CD4-positive, alpha-beta T cell treated with Interleukin-15 for 4 hours (primary cell): ENCODE measurements at places on chromosomes 12 and 14.

- DNase-seq = no peak
Measured at GRCh38 chr14:99529899-99530298, 48.7 kb downstream of the CCNK start.

DNA sequence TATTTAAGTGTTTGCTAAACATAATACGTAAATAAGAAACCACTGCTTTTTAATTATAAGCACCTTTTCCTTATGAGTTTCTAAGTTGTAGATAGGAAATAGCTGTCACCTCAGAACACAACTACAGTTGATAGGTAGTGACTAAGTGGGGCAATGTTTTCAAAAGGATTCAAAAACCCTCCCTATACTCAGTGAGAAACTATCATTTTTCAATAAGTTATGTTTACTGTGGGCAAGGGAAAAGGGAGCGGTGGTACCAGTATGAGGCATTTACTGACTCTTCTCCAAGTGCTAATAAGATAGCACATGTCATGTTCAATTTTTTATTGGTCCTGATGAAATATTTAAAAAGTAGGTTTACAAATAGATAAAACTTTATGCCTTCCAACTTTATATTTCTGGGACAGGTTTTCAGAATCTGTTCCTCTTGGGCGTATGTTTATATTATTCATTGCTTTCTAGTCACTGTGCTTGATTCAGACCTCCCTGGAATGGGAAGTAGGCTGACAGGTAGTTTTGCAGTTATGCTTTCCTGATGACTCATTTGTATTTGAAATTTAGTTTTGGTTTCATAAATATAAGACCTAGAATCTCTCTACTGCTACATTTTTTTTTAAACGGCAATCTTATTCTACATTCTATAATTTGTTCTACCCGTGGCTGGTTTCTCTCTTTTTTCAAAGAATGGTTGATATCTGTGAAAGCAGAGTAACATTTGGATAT, 153.1 kb downstream of the TMEM117 start:
- DNase-seq = no peak

DNA sequence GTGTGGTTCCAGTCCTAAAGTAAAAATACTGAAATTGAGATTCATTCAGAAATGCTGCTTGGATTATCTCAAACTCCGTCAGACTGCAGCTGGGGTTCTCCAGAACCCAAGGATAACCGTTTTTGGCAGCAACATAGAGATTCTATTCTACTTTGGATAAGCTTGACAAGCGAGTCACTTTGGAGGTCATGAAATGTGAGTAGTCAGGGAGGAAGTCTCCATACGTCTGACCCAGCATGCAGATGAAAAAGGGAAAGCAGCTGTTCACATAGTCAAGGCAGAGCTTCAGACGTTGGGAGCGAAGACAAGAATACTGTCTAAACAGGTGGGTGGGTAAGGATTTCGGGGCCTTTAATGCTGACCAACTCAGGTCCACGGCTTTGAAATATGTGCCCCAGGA, 14.9 kb upstream of the HSP90B1 start:
- DNase-seq = no peak

- DNase-seq = no peak
Measured at GRCh38 chr14:24565766-24566165, 10.3 kb downstream of the CTSG start.

GRCh38 chr12:65900912-65901672, 76.8 kb downstream of the HMGA2 start:
- DNase-seq = no peak

DNA sequence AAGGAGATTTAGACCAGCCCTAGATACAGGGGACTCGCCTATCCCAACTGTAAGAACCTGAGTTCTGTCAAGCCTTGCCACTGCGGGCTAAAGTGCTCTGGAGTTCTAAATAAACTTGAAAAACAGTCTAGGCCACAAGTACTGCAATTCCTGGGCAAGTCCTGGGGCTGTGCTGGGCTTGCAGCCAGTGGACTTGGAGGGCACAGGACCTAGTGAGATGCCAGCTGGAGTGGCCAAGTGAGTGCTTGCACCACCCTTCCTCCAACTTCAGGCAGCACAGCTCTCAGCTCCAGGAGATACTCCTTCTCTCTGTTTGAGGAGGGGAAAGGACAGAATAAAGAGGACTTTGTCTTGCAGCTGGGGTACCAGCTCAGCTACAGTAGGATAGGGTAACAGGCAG, 307.6 kb upstream of the FBXO33 start:
- DNase-seq = no peak

DNA sequence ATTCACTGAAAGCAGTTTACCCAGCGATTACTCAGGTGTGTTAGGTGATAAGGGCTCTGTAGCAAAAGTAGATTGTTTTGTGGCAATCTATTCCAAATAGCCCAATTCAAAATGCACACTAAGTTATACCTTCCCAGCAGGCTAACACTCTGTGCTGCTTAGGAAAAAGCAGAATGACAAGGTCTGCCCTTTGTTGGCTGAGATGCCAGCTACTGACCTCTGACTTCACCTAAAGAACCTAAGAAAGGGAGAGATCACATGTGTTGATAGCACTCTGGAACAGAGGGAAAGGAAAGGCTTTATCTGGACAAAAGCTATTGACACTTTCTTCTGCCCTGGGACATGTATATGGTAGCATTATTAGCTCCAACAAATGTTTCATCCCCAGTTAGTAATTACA, 402.3 kb downstream of the EGLN3 start:
- DNase-seq = no peak

- no peak for DNase-seq
Measured at GRCh38 chr12:25005376-25005775, 56.5 kb upstream of the BCAT1 start.

GRCh38 chr12:109845824-109846205, 12.6 kb upstream of the TRPV4 start:
- no peak for DNase-seq

DNA sequence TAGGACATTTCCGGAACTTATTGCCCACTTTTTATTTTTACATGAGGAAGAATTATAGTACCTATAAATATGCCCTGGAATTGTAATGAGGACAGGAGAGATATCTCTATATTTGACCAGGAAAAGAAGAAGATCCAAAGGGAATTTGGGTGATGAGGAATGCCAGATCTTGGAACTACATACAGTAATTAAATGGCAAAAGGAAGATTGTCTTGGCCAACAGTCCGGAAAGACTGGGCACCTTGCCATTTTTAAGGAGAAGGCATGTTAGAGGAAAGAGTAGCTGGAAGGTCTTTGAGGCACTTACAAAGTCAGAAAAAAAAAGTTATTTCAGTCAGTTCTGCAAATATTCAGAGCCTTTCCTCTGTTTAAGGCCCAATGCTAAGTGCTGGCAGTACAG, 616.4 kb downstream of the MED13L start:
- DNase-seq = no peak

DNA sequence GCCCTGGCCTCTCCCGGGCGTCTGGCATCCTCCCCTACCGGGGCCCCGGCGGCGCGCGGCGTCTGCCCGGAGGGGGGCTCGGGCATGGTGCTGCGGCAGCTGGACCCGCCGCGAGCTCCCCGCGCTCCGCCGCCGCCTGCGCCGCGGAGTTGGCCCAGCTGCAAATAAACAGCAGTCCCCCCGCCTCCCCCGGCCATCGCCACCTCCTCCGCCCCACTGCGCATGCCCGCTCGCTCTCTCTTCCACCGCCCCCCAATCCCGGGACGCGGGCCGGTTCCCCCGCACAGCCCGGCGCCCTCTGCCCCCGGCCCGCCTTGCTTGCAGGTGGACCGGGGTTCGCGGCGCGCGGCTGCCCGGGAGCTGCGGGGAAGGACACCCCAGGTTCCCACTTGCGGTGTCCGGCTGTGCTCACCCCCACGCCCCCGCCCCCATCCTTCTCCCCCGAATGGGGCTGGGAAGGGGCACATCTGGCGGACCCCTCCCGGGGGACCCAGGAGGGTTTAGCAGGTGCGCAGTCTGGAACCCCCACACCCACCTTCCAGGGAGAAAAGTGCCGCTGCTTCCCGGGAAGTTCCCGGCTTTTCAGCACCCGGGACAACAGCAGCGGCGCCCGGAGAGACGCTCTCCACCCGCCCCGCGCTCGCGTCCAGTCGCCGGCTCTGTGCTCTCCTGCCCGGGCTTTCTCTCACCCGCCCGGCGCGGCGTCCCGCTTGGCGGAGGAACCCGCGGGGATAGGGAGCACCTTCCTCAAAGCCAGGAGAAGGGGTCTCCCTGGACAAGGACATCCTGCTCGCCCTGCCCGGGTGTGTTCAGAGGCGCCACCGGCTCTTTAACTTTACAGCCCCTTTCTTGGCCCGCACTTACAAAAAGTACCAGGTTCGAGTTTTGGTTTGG, at the start of gene TMTC1:
TMTC1 (minus strand) TSS at position 170 of the 894 bp plus-strand sequence. CDS start 191 bp downstream, outside the sequence.
- DNase-seq = no peak

DNA sequence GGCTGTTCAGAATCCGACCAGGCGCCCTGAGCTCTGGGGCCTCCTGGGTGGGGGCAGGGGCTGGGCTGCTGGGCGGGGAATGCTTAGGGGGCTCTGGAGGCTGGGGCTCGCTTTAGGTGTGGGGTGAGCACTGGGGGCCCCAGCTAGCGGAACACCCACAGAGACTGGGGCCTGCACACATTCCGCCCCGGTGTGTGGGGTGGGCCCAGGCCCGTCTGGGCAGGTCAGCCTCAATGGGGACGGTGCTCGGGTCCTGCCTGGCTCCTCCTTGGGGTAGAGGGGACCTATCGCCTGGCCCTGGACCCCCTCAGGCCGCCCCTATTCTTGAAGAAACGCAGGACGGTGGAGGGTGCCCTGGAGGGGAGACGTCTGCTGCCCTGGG, 364.8 kb downstream of the TMEM121 start:
- DNase-seq = no peak

- no peak for DNase-seq
Measured at GRCh38 chr14:74611650-74612349, at the start of gene LTBP2. Gene LTBP2, minus strand, starts transcription at chr14:74612237. Its CDS starts 293 bp downstream, at chr14:74611944.

- DNase-seq = no peak
Measured at GRCh38 chr12:27922531-27923139, 49.9 kb downstream of the PTHLH start.

DNA sequence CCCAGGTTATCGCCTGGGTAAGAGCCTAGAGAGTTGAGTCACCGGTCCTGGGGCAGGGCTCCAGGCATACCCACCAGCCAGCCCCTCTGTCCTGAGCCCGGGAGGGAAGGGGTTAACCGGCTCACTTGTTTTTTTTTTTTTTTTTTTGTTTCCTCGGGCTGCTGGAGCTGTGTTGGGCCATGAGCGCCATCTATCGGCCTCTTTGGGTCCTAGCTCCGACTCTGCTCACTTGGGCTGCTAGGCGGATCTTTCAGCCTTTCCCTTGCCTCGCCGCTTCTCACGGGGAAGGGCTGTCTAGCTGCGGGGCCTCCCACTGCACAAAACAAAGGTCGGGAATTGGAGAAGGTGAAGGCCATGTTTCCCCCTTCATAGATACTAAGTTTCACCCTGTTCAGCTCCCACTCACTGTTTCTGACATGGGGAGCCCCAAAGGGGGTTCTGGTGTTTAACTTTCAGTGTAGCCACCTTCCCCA, 2.8 kb upstream of the SMUG1 start:
- peak; percentile 79 for DNase-seq

DNA sequence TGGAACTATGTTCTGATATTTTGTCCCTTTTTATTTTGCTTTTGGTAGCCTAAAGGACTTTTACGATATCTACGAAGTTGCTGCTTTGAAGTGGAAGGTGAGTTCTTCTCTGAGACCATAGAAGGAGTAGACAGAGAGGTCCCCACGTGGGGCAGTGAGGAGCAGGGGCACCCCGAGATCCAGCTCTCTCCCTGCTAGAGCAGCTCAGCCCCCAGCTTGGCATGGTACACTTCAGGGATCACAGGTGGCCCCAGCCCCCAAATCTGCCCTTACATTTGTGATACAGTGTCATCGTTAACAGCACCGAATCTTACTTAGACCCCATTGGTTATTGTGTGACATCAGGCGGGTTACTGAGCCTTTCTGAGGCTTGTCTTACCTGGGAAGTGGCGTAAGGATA, 56.8 kb downstream of the SLC8B1 start:
- DNase-seq = no peak

DNA sequence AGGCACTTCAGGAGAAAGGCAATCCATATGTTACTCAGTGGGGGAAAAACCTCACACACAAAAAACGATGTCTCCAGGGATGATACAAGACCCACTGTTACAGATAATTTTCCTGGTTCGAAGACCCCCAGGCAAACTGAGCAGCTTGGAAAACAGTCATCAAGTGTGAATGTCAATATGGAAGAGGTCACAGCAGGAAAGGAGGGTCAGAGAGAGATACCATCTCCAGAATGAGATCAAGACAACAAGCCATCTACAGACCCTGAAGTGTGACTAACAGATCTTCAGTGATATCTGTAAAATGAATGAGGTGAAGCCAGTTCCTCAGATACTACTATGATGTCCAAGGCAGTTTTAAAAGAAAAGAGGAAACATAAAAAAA, 28.6 kb downstream of the GNS start:
- DNase-seq = peak; percentile 13

DNA sequence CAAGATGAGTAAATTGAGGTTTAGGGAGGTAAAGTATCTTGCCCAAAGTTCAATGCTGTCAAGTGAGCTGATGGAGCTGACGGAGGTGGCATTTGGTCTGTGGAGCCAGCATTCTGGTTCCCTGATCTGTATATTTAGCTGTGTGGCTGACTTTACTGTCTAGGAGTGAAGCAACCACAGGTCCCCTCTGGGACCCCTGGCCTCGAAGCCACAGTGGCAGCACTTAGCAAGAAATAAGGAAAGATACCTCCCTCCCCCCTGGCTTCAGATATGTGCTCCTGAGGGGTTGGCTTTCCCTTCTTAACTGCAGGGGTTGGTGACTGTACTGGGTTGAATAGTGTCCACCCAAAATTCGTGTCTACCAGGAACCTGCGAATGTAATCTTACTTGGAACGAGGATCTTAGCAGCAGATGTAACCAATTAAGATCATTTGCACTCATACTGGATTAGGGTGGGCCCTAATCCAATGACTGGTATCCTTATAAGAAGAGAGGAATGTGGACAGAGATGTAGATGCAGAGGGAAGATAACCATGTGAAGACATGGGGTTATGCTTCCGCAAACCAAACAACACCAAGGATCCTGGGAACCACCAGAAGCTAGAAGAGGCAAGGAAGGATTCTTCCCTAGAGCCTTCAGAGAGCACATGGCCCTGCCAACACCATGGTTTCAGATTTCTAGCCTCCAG, 2.0 kb upstream of the ACVR1B start:
- no peak for DNase-seq

- no peak for DNase-seq
Measured at GRCh38 chr12:5376591-5377207, 55.2 kb upstream of the NTF3 start.

DNA sequence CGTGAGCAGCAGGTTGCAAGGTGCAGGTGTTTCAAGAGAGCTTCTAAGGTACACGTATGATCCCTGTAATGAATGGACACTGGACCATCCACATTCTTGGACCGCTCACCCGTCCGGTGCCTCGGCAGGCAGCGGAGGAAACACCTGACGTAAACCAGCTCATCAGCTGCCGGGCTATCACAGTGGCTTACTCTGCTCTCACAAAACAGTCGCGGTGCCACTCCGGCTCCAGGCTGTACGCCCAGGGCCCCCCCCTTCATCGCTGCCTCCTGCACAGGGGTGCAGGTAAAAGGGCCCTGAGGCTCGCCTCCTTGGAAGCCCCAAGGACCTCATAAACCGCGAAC, 436 bp downstream of the VPS33A start:
- DNase-seq = peak; percentile 40

DNA sequence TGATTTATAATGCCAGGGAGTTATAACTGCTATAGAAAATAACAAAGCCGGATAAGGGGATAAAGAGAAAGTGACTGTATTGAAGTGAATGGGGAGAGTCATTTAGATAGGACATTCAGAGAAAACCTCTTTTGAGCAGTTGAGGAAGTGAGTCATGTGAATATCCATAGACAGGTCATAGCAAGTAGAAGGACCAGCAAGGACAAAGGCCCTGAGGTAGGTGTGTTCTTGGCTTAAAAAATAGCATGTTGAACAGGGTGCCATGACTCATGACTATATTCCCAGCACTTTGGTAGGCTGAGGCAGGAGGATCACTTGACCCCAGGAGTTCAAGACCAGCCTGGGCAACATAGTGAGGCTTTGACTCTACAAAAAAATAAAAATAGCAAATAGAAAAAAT, 51.5 kb upstream of the RAP1B start:
- no peak for DNase-seq
